ENCODE measurements at places on chromosomes 6 and 20.
A peak's percentile ranks its signal among the peaks of the same experiment; 100 is the strongest.

DNA sequence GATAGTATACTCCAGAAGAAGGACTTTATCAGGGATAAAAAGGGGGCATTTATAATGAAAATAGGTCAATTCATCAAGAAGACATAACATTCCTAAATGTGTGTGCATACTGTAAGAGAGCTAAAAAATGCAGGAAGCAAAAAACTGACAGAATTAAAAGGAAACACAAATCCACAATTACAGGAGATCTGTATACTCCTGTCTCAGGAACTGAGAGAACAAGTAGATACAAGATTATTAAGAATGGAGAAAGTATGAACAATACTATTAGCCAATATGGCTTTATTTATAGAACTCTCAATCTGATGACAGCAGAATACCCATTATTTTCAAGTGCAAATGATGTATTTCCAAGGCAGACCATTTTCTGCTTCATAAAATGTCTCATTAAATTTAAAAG, 167.7 kb upstream of the BMP5 start:
- no peak for DNase-seq

GRCh38 chr20:38920851-38921250, 5.4 kb upstream of the FAM83D start:
- no peak for DNase-seq

DNA sequence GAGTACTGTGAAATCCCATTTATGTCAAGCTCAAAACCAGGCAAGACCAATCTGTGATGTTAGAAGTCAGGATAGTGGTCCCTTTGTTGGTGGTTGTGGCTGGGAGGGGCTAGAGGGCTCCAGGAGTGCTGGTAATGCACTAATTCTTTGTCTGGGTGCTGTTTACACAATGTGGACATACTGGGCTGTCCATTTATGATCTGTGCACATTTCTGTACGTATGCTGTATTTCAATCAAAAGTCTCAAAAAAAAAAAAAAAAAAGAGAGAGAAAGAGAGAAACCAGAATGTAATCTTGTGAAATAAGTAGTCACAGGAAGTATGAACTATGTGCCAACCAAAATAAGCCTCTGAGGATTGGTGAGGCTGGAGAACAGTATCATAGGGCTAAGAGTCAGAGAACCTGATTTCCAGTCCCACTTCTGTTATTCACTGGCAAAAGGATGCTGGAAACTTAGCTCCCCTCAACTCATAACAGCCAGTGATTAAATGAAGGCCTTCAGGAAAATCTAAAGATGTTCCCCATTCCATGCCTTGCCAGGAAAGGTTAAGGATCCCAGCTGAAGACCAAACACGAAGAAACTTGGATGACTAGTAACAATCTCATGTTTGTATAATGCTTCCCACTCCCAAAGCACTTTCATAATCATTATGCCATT, 19.6 kb upstream of the TRAM2 start:
- DNase-seq, result no peak

DNA sequence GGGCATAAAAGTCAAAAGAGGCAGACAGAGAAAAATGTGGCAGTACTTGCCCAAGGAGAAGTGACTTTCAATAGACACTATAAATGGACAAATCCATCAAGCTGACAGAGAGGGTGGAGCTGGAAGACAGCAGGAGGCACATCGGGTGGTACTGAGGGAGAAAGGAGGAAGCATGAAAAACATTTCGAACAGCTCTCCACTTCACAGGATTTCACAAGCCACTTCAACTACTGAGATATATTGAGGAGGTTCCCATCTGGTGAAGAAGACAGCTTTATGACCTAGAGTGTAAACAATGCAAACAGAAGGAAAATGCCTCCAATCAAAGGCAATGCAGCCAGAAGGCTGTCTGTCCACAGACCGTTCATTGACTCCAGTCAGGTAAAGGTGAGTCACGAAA, 259.4 kb upstream of the ECI2 start:
- no peak for DNase-seq

DNA sequence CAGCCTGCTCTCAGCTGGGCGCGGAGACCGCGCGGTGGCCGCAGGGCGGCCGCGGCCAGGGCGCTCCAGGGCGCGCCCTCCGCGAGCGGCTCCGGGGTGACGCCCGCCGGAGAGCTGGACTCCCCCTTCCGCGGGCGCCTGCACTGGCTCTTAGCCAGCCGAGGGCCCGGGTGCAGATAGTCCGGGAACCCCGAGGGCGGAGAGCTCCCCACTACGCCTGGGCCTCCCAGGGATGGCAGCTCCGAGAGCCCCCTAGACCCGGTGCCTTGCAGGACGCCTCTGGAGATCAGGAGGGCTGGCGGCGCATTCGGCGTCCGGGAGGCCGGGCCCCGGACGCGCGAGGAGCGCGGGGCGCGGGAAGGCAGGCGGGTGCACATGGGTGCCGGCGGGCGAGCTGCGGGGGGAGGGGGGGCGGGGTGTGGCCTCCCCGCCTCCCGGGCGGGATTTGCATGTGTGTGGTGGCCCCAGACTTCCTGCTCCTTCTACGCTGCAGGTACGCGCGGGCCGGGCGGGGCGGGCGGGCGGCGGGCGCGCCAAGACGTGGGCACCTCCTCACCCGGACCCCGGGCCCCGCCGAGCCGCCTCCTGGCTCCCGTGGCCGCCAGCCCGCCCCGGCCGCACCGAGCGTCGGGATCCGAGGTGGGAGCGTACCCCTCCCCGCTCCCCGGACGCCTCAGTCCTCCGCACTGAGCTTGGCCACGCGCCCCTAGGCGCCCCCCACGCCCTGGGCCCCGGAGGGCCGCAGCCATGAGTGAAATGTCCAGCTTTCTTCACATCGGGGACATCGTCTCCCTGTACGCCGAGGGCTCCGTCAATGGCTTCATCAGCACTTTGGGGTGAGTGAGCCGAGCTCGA, at the start of gene ITPR3:
ITPR3 (plus strand) TSS at position 467 of the 855 bp plus-strand sequence; CDS start at position 748, 281 bp downstream.
- DNase-seq, result peak; percentile 77

DNA sequence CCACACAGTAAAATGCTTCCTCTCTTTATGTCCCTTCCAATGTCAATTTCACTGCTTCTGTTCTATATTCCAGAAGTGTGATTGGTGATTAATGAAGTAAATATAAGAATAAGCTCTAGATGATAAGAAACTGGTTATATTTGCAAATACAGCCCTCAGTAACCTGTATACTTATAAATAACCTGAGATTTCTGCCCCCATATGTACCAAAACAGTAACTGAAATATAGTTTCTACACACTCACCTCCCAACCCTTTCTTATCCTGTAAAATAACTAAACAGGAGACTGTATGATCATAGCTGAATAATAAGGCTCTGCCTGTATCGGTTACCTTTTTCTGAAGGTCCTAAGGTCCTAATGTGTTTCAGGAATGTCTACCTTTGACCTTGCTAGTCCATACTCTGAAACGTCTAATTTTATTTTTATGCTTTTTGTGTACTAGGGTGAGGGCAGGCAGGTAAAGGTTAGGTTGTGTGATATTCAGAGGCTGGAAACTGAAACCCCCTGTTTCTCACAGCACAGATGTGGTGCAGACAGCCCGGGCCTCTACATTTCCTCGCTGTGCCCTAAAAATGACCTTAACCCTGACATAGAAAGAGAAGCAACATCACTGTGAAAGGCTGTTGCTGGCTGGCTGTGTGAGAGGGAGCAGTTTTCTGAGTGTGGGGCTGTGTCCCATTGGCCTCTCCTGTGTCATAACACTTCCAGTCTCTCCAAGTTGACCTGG, 378.8 kb downstream of the CENPW start:
- no peak for DNase-seq

DNA sequence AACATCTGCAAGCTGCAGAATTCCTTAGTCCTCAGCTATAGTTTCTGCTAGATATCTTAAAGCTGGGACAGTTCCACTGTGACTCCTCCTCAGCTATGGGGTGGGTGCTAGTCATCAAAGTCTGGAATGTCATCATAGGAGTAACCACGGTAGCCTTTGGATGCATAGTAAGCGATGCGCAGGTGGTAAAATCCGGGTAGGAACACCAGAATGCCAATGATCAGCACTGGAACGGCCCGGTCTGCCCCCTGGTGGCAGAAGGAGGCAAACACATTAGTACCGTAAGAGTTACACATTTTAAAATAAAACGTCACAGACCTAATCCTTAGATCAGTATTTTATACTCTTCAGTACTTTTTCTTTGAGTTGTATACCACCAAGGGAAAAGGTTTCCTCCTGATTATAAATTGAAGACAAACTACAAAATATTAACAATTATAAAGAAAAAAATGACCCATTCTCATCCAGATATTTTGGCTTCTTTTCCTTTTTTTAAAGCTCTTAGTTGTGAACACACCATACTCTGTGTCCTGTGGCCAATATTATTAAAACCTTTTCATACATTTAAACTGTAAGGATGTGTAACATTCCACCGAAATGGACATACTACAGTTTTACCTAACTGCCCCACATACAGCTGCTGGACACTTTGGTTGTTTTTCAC, 18.9 kb downstream of the PCNA start:
- DNase-seq, result peak; percentile 48

- DNase-seq, result no peak
Measured at GRCh38 chr6:87274660-87275274, 47.6 kb upstream of the SMIM8 start.

GRCh38 chr6:113595911-113596376, 261.2 kb upstream of the MARCKS start:
- DNase-seq, result peak; percentile 15

GRCh38 chr6:74058606-74059005, 362.6 kb downstream of the CD109 start:
- DNase-seq, result no peak

DNA sequence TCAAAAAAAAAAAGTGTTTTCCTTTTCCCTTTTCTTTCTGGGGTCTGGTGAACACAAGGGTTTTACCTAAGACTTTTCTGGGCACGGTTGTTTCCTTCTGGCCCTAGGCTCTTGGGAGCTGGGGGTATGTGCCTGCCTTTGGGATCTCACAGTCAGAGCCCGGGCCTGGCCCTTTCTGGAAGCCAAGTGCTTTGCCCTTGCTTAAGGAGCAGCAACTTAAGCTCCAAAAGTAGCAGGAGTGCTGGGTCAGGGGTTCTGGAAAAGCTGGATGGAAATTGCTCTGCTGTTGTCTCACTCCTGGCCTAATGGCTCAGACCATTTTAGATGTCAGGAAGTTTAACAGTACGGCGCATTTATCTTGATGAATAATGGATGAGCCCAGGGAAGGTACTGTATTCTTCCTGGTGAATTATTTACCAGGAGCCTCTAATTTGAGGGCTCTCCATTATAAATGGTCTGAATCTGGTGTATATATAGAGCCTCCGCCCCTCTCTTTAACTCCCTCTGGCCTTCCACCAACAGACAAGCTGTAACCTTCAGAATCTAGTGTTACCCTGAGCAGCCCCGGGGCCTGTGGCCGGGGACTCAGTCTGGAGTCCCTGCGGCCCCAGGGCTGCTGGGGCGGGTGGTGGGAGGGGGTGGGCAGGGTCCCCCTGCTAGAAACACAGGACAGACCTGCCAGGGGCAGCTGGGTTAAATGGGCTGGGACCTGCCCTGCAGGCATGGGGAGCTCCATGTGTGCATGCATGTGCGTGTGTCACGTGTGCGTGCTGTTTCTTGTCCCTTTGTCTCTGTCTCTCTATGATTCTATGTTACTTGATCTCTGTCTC, 37.5 kb downstream of the PTK7 start:
- DNase-seq, result peak; percentile 79

GRCh38 chr6:142898927-142899895, 45.8 kb downstream of the HIVEP2 start:
- no peak for DNase-seq

GRCh38 chr20:54995553-54995952, 520.2 kb downstream of the DOK5 start:
- peak; percentile 54 for DNase-seq

DNA sequence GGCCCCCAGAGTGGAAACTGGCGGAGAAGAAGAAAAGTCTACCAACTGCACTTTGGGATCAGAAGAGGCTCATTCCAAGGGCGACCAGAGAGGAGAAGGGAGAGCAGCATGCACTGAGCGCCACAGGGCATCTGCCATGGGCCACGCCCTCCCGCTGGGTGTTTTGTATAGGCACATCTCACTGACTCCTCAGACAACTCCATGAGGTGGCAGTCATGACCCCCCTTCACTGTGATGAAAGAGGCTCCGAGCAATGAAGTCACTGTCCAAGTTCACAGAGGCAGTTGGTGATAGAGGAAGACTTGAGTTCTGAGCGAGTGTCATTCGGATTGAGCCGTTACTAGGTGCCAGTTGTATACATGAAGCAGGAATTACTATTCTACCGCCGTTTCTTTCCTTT, 15.4 kb downstream of the BPIFB1 start:
- peak; percentile 87 for DNase-seq

Measured in NCI-H146 (cell line).